Activated CD4-positive, alpha-beta T cell treated with anti-CD3 and anti-CD28 coated beads, Interleukin-2, amount 50 U/mL, for 48 hours (primary cell): ENCODE measurements at places on chromosomes 1 and 21.

GRCh38 chr21:26881504-26882228 lies 36.5 kb upstream of the ADAMTS1 start:
- no peak for DNase-seq

- DNase-seq, result no peak
These were observed 3.9 kb upstream of the FCAMR start for GRCh38 chr1:206974140-206974539.

GRCh38 chr1:86696522-86696921 lies 7.9 kb upstream of the SH3GLB1 start:
- no peak for DNase-seq

GRCh38 chr21:45288441-45288841 lies 746 bp upstream of the POFUT2 start:
- no peak for DNase-seq

DNA sequence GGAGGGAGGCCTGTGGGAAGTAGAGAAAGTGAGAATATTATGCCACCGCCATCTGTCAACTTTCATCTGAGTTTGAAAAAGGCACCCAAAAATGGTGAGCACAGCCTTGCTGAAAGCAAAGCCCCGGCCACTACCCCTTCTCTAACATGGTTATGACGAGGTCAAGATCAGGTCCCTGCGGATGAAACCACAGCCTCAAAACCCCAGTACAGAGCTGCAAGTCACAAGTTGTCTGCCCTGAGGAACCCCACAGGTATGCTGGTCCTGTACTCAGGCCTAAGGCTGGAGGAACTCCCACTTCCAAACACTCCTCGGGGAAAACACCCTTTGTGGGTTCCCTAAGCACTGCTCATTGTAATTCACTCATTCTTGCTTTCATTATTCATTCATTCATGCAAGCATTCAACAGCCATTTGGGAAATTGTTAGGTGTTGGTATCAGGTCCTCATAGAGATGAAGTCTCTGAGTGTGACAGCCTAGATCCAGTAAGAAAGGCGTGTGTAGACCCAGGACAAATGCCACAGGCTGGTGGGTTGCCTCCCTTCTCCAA lies 216.6 kb upstream of the EDN2 start:
- DNase-seq, result no peak

GRCh38 chr1:61825393-61825792 lies 83.1 kb downstream of the PATJ start:
- DNase-seq, result no peak

GRCh38 chr1:155608888-155609225 lies 1.2 kb upstream of the MSTO1 start:
- DNase-seq, result no peak

GRCh38 chr1:38962113-38962512 lies 20.5 kb upstream of the RHBDL2 start:
- DNase-seq, result no peak

GRCh38 chr1:223873044-223873443 lies 27.3 kb upstream of the TP53BP2 start:
- no peak for DNase-seq

DNA sequence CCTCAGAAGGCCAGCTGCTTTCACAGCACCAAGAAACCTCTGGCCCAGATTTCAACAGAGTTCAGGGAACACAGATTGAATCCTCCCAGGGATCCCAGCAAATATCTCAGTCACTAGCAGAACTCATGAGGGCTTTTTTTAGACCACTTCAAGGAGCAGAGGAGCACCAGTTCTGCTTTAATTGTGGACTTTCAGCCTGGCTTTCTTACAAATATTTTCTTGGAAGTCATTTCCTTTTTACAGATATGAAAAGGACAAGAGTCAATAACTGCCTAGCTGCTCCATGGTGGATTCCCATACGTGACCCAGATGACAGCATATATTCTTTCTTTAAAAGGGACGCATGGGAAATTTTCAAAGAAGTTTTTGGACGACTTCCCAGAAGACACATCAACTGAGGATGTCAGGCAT lies 6.4 kb upstream of the LRRC8B start:
- no peak for DNase-seq

- no peak for DNase-seq
These were observed 125.2 kb downstream of the MAST2 start for GRCh38 chr1:45928486-45929205.

DNA sequence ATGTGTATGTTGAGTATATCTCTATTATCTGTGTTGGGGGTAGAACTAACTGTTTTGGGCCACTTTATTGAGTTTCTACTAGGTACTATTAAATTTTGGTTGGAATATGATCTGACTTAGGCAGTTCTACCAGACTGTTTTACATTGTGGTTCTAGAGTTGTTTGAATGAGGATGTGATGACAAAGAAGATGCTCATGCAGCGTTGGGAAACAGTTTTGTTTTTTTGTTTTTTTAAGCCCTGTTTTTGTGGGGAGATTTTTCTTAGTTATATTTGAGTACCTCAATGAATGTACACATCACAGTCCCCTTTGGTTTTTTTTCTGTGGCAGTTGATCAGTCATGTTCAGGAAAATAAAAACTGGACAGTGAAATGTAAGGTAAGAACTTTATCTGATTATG lies 40.1 kb downstream of the TMED5 start:
- DNase-seq, result no peak

DNA sequence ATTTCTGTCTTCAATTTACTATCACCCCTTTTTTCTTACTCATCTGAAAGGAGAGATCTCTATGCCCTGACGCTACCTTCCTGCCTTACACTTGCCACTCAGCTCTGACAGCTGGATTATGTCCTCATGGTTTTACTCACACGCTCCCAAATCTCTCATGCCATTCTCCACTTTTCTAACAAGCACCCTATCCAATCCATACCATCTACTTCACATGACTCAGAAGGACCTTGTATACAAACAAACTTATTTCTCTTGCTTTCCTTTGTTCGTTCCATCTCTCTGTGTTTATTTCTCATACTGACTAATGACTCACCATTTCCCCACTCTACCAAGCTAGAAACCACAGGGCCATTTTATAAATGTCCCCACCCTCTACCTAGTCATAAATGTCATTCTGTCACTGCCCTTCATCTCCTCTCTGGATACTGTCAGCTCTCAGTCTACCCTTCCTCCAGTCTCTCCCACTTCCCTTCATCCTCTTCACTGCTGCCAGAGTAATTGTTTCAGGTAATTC lies 87.3 kb downstream of the USP24 start:
- no peak for DNase-seq

GRCh38 chr21:28308516-28308915 lies 684.2 kb downstream of the LTN1 start:
- no peak for DNase-seq

- no peak for DNase-seq
These were observed 12.0 kb downstream of the DHCR24 start for GRCh38 chr1:54875000-54875399.

GRCh38 chr1:162701286-162701685 lies 69.0 kb downstream of the DDR2 start:
- DNase-seq, result no peak

DNA sequence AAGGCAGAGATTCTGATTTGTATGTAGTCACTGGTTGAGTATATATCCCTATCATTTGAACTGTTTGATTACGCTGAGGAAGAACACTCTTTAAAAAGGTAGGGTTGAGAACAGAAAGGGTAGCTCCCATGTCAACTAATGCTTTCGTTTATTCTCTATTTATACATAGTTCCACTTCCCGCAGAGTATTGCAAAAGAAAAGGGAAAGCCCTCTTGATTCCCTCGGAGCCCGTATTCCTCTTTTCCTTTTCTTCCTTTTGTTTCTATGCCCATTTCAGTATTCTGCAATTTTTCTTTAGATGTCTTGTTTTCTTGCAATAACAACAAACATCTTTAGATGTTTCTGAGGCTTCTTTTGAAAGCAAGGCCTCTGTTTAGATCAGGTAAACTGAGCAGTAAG lies 78.2 kb downstream of the DNTTIP2 start:
- no peak for DNase-seq

DNA sequence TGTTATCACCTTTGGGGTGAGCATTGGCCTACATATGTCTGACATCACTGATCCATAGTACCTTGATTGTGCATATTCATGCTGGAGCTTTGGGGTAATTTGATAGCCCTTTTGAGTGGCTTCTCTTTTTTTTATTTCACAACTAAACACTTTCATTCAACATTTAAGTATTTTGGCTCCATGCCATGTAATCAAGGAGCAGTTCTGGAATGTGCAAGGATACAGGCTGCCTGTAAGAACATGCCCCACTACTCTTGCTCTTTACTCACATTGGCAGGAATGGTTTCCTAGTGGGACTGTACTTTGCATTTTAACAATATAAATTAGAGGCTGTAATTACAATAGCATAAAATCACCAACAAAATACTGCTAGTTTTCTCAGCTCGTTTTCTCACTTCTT lies 300.7 kb upstream of the SPAG17 start:
- DNase-seq, result no peak

- DNase-seq, result no peak
These were observed 289.3 kb downstream of the TTLL7 start for GRCh38 chr1:83709662-83710061.

GRCh38 chr1:37250371-37250770 lies 216.1 kb upstream of the GRIK3 start:
- DNase-seq, result no peak

- no peak for DNase-seq
These were observed 400.5 kb downstream of the GPATCH2 start for GRCh38 chr1:217230412-217230811.

GRCh38 chr1:64839261-64839660 lies 94.4 kb downstream of the RAVER2 start:
- DNase-seq, result no peak

DNA sequence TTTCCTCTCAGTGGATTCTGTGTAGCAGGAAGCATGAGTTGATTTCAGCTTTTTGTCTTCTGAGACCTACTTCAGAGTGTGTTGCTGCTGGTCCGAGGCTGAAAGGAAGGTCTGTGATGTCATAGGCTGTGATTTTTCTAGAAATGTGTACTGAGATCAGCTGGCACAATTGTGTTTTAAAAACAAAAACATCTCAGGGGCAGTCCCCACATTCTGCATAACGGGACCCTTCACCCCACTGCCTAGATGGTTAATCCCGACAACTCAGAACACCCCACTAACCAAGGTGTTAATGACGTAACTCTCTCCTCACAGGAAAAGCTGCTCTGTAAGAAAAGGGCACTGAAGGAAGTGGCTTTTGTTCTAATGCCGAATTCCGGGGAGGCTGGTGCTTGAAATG lies 59.8 kb upstream of the PPP2R5A start:
- DNase-seq, result no peak

GRCh38 chr1:167904652-167905130 lies 9.2 kb downstream of the ADCY10 start:
- no peak for DNase-seq

DNA sequence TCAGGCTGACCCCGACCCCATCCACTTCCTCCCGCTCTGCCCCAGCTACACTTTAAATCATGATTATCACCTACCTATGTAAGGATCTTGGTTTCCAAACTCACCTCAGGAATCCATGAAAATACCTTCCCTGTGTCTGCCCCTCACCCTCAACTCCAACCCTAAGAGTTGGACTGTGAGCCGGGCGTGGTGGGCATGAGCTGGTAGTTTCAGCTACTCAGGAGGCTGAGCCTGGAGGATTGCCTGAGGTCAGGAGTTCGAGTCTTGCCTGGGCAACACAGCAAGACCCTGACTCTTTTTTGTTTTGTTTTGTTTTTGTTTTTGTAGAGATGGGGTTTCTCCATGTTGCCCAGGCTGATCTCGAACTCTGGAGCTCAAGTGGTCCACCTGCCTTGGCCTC lies 30.5 kb upstream of the CCSAP start:
- no peak for DNase-seq

GRCh38 chr1:175851749-175852148 lies 108.4 kb upstream of the TNR start:
- no peak for DNase-seq

DNA sequence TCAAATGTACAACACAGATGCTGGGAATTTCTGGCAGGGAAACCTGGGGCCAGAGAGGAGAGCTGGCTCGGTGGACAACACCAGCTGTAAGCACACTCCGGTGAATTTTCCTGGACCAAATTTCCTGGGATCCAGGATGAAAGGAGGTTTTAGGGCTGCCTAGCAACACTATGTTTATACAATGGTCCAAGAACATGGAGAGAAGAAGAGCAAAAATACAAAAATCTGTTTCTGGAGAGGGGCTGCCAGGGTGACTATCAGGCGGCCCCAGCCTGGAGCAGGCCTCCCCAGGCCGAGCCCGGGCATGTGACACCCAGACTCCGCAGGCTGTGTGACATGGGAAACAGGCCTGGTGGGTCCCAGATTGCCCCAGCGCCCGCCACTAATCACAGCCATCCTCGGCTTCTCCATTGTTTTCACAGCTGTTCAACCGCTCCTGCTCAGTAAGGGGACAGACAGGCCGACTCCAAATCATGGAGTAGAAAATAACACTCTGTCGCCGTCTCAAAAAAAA lies 336.0 kb upstream of the NFIA start:
- no peak for DNase-seq

- DNase-seq, result no peak
These were observed 257.3 kb downstream of the KAZN start for GRCh38 chr1:14855801-14856200.

GRCh38 chr1:246748867-246749266 lies 24.7 kb downstream of the SCCPDH start:
- no peak for DNase-seq

DNA sequence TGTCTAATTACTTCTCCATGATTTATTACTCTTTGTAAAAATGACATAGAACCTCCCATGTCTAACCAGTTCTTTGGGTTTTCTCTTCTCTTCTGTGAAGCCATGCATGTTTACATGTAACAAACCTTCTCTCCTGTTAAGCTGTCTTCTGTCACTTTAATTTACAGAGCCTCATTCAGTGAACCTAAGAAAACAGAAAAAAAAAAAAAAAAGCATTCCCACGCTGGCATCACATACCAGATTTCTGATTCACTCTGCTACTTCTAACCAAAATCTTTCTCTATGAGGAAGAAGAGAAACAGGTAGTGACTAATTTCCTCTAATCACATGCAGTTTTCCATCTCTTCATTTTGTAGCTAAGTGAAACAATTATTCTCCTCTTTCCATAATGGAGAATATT lies 141.4 kb upstream of the CXADR start:
- no peak for DNase-seq
